HCT116 (cell line): ENCODE measurements at places on chromosomes 2 and 18. TPM values are rescaled to one million over a fixed set of nuclear protein-coding genes. Genes with fewer than 3 reads are reported as not detected.

- no peak for DNase-seq
Observed at GRCh38 chr2:105827351-105828096, 82.8 kb downstream of the NCK2 start.

- no peak for DNase-seq
Observed at GRCh38 chr2:232838406-232838874, 31.6 kb upstream of the SNORC start.

- DNase-seq: no peak
Observed at GRCh38 chr2:215765729-215766360, 247.5 kb downstream of the MREG start.

DNA sequence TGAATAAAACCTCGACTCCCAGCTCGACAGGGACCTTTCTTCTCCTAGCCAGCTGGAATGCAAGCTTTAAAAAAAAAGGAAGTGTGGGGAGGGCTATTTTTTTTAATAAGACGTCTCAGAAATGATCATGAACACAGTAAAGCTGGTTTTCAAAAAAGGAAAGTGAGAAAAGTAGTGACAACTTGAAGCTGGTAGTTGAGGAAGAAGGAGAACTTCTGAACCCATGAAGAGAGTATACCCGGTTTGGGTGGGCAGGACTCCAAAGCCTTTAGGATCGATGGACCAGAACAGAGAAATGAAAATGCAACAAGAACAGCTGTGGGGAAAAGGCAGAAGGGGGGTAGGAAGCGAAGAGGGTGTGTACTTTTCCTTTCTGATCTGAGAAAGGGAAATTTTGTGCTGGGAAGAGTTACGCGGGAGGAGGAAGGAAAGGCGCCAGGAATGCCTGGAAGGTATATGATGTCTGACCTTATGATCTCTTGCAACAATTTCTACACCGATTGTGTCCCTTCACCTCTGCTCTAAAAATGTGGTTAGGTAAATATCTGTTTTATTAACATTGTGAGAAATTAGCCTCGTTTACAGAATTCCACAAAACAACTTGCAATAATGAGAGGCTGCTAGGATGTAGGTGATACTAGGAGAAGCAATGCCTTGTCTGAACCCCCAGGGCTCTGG is 22.6 kb upstream of the CYP1B1 start:
- DNase-seq: no peak

- DNase-seq: no peak
Observed at GRCh38 chr2:66462501-66462825, 27.5 kb downstream of the MEIS1 start.

- no peak for DNase-seq
Observed at GRCh38 chr18:48842259-48843061, 108.3 kb downstream of the SMAD7 start.

GRCh38 chr2:56580242-56580641 is 396.5 kb downstream of the CCDC85A start:
- no peak for DNase-seq

PTMA gene
- total RNA-seq: 2,752 TPM

DSC2 gene
- total RNA-seq: 33.4 TPM

PLGLB2 gene
- total RNA-seq: 0.91 TPM
